ENCODE measurements at places on chromosomes 16 and 17. TPM values are rescaled to one million over a fixed set of nuclear protein-coding genes. Genes with fewer than 3 reads are reported as not detected.

Gene IL34
- 0.74 TPM for total RNA-seq

Gene SMIM22
- 0.38 TPM for total RNA-seq

Gene CAVIN1
- 476 TPM for total RNA-seq

Gene EVI2A
- total RNA-seq: not detected

Gene KRTAP2-2
- total RNA-seq: not detected

Gene MRPL12
- total RNA-seq: 324 TPM

Gene FAM171A2
- 4.8 TPM for total RNA-seq

Gene CDRT4
- 0.66 TPM for total RNA-seq

Gene CSF3
- not detected for total RNA-seq

Gene CD300H
- total RNA-seq: not detected

Gene MEIOC
- total RNA-seq: 2.0 TPM

Gene FAM222B
- total RNA-seq: 21.7 TPM

Gene COTL1
- 583 TPM for total RNA-seq

Gene PYDC1
- not detected for total RNA-seq

Gene CDH15
- 0.19 TPM for total RNA-seq

Gene AOC2
- 2.2 TPM for total RNA-seq

Gene ARHGAP23
- total RNA-seq: 50.0 TPM

Gene KRT25
- total RNA-seq: not detected

Gene CA7
- not detected for total RNA-seq

Gene GCSH
- 52.3 TPM for total RNA-seq

Gene NPIPA2
- total RNA-seq: 1.4 TPM

Gene GINS2
- 29.3 TPM for total RNA-seq

Gene BIRC5
- total RNA-seq: 112 TPM

Gene ARHGDIG
- 2.9 TPM for total RNA-seq

Gene KRTAP1-5
- total RNA-seq: not detected

Gene TLCD2
- 1.5 TPM for total RNA-seq

Gene PTGES3L
- total RNA-seq: 0.84 TPM

Gene PYCARD
- 45.4 TPM for total RNA-seq

Gene SERPINF2
- total RNA-seq: 1.6 TPM

Gene SPNS2
- 8.7 TPM for total RNA-seq

Gene TP53TG3B
- total RNA-seq: not detected

Gene CDRT15
- not detected for total RNA-seq

Gene PRAC1
- not detected for total RNA-seq

Gene GNAO1
- total RNA-seq: 0.62 TPM

Gene ALOX15
- 0.08 TPM for total RNA-seq

Gene CCL4L2
- not detected for total RNA-seq

Gene SEZ6
- 0.05 TPM for total RNA-seq

Gene NXPH3
- total RNA-seq: 0.46 TPM

Gene RMI2
- total RNA-seq: 33.9 TPM

Gene GEMIN4
- total RNA-seq: 68.1 TPM

Gene ZNF19
- 2.0 TPM for total RNA-seq

Gene CCL13
- total RNA-seq: not detected

Gene CBX8
- 20.9 TPM for total RNA-seq

Gene ALOX12B
- 2.1 TPM for total RNA-seq

Gene SEZ6L2
- 24.4 TPM for total RNA-seq

Gene TIMP2
- total RNA-seq: 207 TPM

Gene SMTNL2
- 0.27 TPM for total RNA-seq

Gene MRM1
- 19.9 TPM for total RNA-seq

Gene SULT1A2
- 0.09 TPM for total RNA-seq

Gene IRX6
- not detected for total RNA-seq

Gene CDH11
- 0.83 TPM for total RNA-seq
